ENCODE measurements at places on chromosomes 2 and 18. TPM values are rescaled to one million over a fixed set of nuclear protein-coding genes. Genes with fewer than 3 reads are reported as not detected.
A peak's percentile ranks its signal among the peaks of the same experiment; 100 is the strongest.

GRCh38 chr18:56517196-56517595 lies 121.2 kb downstream of the TXNL1 start:
- DNase-seq = no peak

GRCh38 chr2:120238728-120239487 lies 13.7 kb upstream of the RALB start:
- DNase-seq = no peak

Gene ABCG8
- total RNA-seq = not detected

DNA sequence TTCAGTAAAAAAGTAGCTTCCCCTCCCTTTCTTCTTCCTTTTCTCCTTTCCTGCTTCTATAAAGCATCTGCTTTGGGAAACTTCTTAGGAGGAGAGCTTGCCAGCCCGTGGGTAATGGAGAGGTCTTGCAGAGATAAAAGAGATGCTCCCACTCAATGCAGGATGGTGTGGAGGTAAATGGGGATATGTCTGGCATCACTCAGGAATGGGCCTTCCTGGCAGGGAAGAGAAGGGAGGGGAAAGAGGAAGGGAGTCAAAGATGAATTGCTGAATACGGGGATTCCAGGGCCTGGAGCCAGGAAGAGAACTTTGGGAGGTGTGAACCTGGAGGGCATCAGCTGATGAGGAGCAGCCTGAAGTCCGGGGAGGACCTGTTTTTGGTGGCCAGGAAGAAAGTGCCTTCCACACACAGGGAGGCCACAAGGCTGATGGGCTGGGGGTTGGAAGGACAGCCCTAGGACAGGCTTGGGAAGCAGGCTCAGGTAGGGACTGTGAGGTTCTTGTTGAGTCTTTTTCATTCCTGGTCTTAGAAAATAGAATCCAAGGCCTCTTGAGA lies 25.2 kb downstream of the IL1B start:
- DNase-seq = no peak

- DNase-seq = no peak
These were observed 39.4 kb downstream of the HRH4 start for GRCh38 chr18:24499814-24500213.

Gene SULT1C4
- total RNA-seq = not detected

DNA sequence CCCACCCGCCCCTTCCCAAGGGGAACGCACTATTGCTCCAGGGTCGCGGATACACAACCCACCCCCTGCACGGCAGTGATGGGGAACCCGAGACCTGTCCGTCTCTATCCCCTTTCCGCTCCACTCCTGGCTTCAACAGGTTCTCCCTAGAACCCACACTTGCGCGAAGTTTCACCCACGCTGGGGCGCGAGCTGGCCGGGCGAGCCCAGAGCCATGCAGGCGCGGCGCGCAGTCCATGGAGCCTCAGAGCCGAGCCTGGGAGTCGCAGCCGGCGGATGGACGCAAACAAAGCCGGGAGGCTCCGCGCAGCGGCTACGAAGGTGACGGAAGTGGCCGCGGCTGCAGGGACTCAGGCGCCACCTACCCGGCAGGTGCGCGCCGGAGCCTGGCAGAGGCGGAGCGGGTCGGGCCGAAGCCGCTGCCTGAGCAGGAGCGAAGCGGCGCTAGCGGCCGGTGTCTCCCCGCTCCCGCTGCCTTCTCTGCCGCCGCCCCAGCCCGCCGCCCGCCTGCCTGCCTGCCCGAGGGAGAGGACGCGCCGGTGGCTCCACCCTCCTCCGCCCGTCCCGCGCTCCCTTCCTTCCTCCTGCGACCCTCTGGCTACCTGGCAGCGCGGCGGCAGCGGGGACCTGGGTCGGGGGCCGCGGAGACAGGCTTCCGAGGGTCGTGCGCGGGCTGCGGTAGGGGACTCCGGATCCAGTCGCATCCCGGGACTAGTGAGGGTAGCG lies 14.0 kb downstream of the ALPG start:
- peak; percentile 60 for DNase-seq

- DNase-seq = no peak
These were observed 511.2 kb upstream of the FSIP2 start for GRCh38 chr2:185227391-185227790.

Gene PRSS56
- total RNA-seq = not detected

DNA sequence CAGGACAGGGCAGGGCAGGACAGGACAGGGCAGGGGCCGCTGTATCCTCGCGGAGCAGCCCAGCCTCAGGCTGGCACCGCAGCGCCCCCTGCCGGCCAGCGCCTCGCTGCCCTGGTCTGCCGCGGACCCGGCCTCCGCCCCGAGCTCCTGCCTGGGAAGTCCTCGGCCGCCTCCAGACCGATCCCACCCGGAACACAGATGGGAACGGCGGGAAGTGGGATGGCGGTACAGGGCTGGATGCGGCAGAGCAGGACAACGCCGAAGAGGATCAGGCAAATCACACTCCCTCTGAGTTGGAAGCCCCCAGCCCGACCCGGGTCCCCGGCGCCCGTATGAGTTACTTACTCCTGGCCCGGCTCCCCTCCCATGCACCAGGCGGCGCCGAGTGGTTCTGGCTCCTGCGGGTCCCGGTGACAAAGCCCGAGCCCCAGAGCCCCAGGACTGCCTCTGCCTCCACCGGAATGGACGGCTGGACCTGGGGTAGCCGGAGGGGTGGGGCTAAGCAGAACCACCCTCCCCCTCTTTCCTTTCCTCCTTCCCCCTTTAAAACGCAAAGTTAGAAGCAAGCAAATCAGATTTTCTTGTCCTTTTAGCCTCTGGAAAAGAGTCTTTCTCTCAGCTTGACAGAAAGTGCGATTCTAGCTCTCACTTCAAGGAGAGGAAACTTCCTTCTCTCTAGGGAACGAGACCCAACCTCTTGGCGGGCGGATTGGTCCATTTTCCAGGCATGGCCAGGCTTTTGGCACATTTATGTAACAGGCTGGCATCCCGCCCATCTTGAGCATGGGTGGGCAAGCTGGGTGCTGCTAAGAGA lies at the start of gene TP53I3:
TSS of gene TP53I3 (minus strand) at position 449 of the 814 bp plus-strand sequence. CDS start 508 bp downstream, outside the sequence.
- peak; percentile 91 for DNase-seq

Gene RAD51AP2
- total RNA-seq = not detected

All from activated CD4-positive, alpha-beta T cell treated with anti-CD3 and anti-CD28 coated beads for 36 hours (primary cell).